ENCODE measurements at places on chromosomes 6 and 20. TPM values are rescaled to one million over a fixed set of nuclear protein-coding genes. Genes with fewer than 3 reads are reported as not detected.

Gene SLC22A2
- total RNA-seq = 0.38 TPM

Gene HMGCLL1
- total RNA-seq = 0.33 TPM

Gene GPLD1
- 0.81 TPM for total RNA-seq

Gene CYP24A1
- total RNA-seq = not detected

Gene CLPSL1
- not detected for total RNA-seq

Gene SEL1L2
- total RNA-seq = not detected

Gene HLA-DOB
- total RNA-seq = 0.16 TPM

Gene OGFR
- total RNA-seq = 39.6 TPM

Gene TNFRSF6B
- total RNA-seq = 127 TPM

Gene CRISP3
- total RNA-seq = not detected

Gene DEFB114
- not detected for total RNA-seq

Gene CCN6
- not detected for total RNA-seq

Gene MICB
- total RNA-seq = 7.5 TPM

Gene MYCT1
- 0.16 TPM for total RNA-seq

Gene C20orf96
- 2.3 TPM for total RNA-seq

Gene CLDN20
- total RNA-seq = not detected

Gene SLC17A2
- total RNA-seq = not detected

Gene BPIFB1
- total RNA-seq = not detected

Gene CCDC170
- 0.33 TPM for total RNA-seq

Gene TRIM15
- total RNA-seq = not detected

Gene TFAP2D
- total RNA-seq = not detected

Gene GABRR2
- 0.13 TPM for total RNA-seq

Gene TRAPPC3L
- not detected for total RNA-seq

Gene EXOC2
- 25.6 TPM for total RNA-seq

Gene SCRT2
- total RNA-seq = not detected

Gene RSPH4A
- total RNA-seq = 0.13 TPM

Gene PSMB9
- 16.7 TPM for total RNA-seq

Gene LMBRD1
- total RNA-seq = 21.6 TPM

Gene LY6G6C
- total RNA-seq = not detected

Gene KIF3B
- total RNA-seq = 14.2 TPM

Gene ZNF341
- 2.0 TPM for total RNA-seq

Gene SLC44A4
- total RNA-seq = 1.9 TPM

Gene SLC17A1
- 0.25 TPM for total RNA-seq

Gene C6orf141
- total RNA-seq = 9.1 TPM

Gene TMEM217
- total RNA-seq = 0.89 TPM

Gene PGC
- total RNA-seq = not detected

Gene SRSF12
- total RNA-seq = 4.2 TPM

Gene TGM2
- total RNA-seq = 444 TPM

Gene SPINT4
- not detected for total RNA-seq

Gene HNF4A
- not detected for total RNA-seq

Gene BMP7
- 2.4 TPM for total RNA-seq

Gene SCGN
- not detected for total RNA-seq

Gene KIF25
- not detected for total RNA-seq

All from mesangial cell (primary cell).